ENCODE measurements at places on chromosomes 2 and 18.

- no peak for DNase-seq
These were observed 142.4 kb downstream of the DDX1 start for GRCh38 chr2:15733867-15734673.

- no peak for DNase-seq
These were observed 44.1 kb downstream of the NEDD4L start for GRCh38 chr18:58087928-58088690.

DNA sequence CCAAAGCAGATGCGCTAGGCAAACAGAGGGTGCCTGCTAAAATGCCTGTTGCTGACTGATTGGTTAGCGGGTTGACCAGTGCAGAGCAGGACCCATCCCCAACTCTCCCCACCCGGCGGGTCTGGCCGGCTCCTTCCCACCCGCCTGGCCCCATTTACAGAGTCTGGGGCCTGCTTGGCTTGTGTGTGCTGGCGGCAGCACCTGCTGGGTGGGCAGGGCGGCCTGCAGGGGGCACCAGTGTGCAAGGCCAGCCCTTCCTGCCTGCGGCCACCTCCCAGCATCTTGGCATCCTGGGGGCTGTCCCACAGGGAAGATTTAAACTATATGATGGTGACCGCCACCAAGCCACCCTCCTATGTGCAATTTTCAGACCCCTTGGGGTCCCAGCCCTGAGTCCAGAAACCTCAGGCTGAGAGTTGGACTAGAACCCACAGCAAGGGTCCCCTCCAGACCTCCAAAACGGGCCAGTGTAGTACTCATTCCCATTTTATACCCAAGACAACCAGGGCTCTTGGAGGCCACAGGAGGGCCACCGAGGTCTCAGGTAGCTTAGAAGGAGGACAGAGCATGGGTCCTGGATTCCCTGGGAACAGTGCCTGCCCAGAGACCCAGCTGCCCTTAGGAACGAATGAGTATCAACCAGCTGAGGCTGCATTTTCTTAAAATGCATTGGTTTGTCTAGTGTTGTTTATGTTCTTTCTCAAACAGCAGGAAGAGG lies 173.6 kb downstream of the SMAD7 start:
- DNase-seq = peak; percentile 18

DNA sequence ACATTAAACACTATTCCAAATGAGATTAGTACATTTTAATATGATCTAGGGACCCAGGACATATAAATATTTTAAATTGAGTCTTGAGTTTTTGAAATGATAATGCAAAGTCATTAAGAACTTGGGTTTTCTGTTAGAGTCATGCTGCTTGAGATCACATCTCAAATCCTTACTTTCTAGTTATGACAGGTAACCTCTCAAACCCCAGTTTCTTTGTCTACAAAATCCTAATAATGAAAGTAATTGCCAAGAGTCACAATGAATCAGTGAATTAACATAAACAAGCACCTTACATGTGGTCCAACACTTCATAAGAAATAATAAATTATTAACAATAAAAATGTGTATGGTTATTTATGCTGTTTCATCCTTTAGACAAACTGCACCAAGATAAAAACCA lies 607.6 kb downstream of the LRP1B start:
- DNase-seq = no peak

DNA sequence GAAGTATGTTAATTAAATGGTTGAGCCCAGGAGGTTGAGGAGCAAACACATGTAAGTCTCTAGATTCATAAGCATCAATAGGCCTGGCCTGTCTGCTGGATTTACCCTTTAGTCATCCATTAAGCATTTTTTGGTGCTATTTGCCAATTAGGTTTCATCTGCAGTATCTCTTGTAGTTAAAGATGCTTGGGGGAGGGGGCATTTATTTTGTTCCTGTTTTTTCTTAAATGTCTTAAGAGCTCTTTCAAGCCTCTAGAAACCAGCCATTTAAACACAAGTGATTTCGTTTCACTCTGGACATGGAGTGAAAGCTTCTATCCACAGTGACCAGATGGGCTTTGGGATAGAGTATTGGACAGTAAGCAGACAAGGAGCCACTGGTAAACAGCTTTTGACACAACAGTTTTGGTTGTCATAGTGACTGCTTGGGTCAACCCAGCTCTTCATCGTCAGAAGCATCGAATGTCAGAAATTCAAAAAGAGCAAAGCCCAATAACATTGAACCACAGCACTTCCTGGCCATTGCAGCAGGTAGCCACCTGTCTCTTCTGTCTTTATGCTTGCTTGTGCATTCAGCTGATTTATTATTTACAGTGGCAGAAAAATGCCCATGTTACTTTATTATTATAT lies 4.9 kb downstream of the QPCT start:
- peak; percentile 59 for DNase-seq

DNA sequence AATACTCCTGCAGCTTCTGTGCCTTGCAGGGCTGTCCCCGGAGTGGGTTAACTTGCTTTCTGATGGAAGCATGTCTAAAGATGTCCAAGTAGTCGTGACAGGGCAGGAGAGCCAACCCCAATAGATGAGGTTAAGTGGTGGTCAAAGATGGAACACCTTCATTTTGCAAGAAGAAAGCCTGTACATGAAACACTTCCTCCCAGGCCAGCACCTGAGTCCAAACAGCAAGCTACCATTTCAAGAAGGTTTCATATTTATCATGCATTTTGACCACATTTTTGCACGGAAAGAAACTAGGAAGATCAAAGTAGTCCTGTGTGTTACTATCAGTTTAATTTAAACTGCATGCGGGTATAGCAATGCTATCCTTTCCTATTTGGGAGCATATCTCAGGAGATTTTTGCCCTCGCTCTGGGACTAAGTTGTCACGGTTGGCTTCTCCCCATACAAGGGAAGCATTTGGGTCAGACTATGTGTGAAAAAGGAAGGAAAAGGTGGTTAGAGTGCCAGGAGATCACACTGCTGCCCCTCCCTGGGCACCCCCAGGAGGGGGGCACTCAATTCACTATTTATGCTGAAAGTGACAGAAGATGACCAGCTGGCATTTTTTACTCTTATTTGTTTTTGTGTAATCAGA lies 187.6 kb downstream of the ZNF521 start:
- DNase-seq = no peak

GRCh38 chr2:208255557-208256106 lies 761 bp upstream of the IDH1 start:
- DNase-seq = no peak

DNA sequence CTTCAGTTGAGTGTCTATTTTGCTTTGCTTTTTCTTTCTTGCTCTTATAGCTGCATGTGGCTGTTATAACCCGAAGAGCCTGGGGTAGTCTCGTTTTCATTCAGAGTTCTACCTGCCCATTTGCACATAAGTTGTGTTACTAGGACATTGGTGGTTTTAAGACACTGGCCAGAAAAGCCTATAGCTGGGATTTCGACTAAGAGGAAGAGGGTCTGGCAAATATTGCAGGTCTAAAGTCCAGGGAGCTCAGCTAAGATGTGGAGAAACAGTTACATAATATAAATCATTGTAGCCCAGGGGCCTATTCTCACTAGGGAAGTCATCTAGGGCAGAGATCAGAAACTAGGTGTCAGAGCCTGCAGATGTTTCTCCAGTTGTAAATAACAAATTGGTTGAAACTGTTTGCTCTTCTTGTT lies 120.8 kb downstream of the BABAM2 start:
- DNase-seq = no peak

DNA sequence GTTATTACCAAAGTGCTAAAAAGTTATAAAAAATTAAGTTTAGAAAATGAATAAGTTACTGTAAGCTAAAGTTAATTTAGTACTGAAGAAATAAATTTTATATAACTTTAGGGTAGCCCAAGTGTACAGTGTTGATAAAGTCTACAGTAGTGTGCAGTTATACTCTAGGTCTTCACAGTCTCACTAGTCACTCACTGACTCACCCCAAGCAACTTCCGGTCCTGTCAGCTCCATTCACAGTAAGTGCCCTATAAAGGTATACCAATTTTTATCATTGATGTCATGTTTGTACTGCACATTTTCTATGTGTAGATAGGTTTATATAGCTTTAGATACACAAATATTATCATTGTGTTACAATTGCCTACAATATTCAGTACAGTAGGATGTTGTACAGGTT lies 518.3 kb upstream of the PIK3C3 start:
- DNase-seq = no peak

DNA sequence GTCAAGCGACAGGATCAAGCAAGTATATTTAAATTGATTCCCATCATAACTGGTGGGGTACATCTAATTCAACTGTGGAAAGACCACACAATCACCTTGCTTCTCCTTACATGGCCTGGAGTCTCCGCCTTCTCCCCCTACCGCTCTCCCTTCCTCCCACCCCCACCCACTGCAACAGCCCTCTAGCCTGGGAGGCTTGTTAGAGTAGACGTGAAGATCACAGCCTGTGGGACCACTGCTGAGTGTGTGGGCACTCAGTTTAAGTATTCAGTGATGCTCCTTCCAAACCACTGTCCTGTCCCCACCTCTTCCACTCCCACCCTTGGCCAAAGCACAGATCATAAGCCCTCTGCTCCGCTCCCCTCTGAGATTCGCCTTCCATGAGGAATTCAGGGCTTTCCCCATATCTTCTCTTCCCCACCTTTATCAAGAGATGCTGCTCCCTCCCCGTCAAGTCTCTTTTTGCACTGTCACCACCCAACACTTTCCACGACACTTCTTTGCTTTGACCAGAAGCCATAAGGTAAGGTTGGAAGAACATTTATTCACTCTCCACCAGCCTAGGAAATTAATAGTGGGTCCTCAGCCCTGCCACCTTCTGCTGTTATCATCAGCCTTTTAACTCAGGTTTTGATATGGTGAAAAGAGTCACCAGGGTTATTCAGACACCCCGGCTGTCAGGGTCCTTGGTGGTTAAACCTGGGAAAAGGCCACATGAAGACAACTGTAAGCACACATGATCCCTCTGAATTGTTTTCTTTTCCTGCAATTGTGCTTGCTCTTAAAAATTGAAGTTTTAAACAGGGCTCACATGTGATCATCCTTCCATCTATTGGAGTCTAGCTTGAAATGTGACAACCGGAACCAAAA lies 1.7 kb downstream of the METTL4 start:
- no peak for DNase-seq

DNA sequence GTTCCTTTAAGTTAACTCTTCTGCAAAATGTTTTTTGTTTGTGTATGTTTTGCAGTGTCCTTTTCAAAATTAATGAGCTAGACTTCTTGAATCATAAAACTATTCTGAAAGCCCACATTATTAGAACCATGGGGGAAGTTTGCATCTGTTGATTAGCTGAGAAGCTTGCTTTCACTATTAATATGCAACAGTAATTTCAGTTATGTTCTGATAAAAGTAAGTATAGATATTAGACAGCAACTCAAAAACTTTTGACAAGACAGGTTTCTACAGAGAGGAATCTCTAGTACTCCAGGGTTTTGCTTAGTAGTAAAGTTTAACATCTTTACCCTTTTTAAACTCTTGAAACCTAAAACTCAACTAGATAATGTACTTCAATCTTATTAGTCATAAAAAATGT lies 147.8 kb downstream of the UBE2E3 start:
- no peak for DNase-seq

- peak; percentile 41 for DNase-seq
These were observed 6.7 kb upstream of the PARD6G start for GRCh38 chr18:80253871-80254492.

DNA sequence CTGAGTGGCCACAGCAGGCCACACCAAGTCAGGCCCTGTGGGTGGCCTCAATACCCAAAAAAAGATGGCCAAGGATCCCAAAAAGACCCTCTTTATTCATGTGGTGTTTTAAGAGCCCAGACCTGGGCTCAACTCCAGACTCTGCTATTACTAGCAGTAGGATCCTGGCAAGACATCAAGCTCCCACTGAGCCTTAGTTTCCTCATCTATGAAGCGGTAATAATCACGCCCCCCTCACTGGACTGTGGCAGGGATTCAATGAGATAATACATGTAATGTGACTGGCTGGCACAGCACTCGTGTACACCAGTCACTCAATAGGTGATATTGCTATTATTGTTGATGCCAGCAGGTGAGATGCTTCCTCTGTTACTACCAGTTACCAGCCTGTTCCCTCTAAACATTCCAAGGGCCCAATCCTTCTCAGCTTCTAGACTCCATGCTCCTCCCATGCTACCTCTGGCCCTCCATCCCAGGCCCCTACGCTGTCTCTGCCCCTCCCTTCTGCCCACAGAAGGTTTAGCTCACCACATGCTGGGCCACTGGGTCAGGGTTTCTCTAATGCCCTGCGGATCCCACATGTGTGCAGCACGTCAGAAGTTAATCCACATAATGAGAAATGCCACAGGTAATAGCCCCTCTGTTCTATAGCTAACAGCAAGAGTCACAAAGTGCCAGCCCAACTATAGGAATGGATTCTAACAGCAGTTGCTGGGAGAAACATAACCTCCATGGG lies 51.2 kb downstream of the SLC4A5 start:
- no peak for DNase-seq

DNA sequence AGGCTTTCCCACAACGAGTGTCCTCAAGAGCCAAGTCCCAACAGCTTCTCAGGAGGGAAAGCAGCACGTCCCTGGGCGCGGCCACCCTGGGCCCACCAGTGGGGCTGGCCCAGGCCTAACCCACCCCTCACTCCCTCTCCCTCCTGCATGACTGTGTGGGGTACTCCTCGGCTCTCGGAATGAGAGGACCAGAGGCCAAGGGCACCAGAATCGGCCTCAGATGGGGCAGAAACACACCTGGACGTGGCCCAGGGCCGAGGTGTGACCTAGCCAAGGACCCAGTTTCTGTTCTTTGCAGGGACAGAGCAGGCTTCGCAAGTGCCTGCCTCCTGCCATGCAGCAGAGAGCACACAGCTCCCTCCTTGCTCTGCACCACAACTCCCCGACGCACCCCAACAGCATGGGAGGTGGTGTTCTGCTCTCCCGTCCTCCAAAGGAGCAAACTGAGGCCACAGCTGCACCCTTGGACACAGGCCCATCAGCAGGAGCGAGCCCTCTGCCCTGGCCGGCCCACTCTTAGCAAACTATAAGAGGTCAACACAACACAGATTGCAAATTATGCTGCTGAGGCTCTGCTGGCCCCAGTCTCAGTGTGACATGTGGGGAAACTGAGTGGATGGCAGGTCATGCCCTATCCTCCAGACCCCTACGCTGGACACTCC lies 19.7 kb downstream of the HS6ST1 start:
- no peak for DNase-seq

- no peak for DNase-seq
These were observed 623.2 kb upstream of the ID2 start for GRCh38 chr2:8058652-8059051.

DNA sequence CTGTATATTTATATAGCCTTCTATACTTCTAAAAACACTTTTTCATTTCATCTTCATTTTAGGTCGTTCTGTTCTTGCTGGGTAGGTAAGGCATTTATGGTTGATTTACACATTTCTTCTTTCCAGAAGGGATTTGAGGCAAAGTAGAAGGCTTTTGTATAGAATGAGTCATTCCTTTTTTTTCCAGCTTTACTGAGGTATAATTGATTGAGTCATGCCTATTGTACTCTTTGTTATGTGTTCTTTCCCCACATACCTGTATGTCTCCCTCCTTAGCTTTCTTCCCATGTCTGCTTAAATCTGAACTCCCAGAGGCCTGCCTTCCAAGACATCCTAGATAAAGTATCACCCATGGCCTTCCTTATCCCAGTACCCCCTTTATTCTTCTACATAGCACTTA lies 4.8 kb upstream of the CDC42EP3 start:
- DNase-seq = peak; percentile 23

DNA sequence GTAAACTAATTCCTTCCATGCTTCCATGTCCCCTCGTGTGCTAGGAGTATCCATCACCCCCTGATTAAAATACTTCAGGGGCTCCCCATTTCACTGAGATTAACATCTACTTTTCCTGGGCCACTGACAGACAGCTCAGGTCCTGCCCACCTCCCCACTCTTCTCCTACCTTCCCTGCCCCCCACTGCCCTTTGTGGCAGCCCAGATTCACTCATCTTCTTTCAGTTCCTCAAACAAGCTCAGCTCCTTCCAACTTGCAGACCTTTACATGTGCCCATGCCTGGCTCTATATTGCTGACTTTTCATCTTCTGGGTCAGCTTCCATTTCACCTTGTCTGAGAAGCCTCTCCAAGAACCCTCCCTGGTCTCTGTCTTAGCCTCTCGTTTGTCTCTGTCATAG lies 12.0 kb downstream of the RUFY4 start:
- no peak for DNase-seq
